ENCODE measurements at places on chromosomes 4 and X. TPM values are rescaled to one million over a fixed set of nuclear protein-coding genes. Genes with fewer than 3 reads are reported as not detected.
A peak's percentile ranks its signal among the peaks of the same experiment; 100 is the strongest.

DNA sequence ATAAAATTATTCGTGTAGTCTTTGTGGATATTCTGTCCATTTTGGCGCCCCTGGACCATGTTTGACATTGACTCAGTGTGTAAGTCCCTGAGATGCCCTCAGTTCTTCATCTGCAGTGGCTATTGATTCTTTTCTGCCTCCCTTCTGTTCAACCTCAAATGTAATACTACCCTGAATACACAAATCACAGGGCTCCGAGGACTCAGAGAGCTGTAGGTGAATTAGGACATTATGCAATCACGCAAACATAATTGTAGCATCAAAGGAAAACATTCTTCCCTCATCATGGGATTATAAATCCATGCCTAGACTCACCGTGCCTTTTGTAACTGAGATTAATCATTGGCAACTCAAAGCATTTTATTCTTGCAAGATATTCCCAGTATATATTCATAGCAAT lies 161.4 kb upstream of the PACRGL start:
- no peak for DNase-seq

DNA sequence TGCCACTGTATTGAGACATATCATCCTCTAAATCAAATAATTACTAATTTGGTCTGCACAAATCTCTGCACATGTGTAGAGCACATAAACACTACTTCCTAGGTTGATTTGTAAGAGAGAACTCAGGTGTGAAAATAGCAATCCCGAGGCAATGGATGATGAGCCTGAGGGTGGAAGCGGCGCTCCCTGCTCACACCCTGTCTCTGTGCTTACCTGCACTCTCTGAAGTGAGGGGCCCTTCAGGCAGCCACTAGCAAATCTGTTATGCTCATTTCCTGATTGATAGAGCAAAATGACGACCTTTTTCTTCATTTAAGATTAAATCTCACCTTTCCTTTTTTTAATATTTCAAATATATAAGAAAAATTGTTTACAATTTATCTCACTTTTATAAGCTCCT lies 1995.7 kb upstream of the AGA start:
- no peak for DNase-seq

- DNase-seq = no peak
These were observed 310.0 kb downstream of the PRR32 start for GRCh38 chrX:127129510-127129909.

DNA sequence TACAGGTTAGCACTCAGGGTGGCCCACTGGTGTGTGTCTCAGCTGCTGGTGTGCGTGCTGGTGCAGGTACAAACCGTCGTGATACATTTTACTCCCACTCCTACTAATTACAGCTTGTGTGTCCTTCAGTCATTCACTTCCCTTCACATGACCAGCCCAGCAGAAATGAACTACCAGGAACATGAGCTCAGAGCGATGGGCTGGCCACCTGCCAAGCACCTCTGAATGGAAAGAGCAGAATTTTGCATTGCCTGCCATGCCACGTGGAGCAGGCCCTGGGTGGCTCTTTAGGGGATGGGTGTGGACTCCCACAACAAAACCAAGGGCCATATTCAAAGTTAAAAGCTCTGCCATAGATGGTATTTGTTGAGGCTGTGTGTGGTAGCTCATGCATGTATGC lies 58.9 kb upstream of the PGM2 start:
- no peak for DNase-seq

GRCh38 chrX:44643723-44644122 lies 101.1 kb upstream of the FUNDC1 start:
- DNase-seq = no peak

GRCh38 chr4:119142833-119143232 lies 7.2 kb downstream of the MYOZ2 start:
- DNase-seq = no peak

DNA sequence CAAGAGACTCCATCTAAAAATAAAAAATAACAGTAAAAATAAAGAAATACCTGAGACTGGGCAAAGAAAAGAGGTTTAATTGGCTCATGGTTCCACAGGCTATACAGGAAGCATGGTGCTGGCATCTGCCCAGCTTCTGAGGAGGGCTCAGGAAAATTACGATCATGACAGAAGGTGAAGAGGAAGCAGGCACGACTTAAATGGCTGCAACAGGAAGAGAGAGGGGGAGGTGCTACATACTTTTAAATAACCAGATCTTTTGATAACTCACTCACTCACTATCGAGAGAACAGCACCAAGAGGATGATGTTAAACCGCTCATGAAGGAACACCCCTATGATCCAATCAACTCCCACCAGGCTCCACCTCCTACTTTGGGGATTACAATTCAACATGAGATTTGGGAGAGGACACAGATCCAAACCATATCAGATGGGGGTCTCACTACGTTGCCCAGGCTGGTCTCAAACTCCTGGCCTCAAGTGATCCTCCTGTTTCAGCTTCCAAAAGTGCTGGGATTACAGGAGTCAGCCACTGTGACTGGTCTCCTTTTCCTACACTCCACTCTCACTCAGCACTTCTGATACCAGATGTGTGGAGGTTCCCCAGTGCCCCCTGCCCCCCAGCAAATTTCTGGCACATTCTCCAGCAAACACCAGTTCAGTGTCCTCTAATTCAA lies 11.9 kb upstream of the ZNF157 start:
- peak; percentile 23 for DNase-seq

GRCh38 chr4:32042486-32043247 lies 1322.5 kb downstream of the PCDH7 start:
- no peak for DNase-seq

- no peak for DNase-seq
These were observed 254.2 kb downstream of the DHX15 start for GRCh38 chr4:24330172-24330571.

DNA sequence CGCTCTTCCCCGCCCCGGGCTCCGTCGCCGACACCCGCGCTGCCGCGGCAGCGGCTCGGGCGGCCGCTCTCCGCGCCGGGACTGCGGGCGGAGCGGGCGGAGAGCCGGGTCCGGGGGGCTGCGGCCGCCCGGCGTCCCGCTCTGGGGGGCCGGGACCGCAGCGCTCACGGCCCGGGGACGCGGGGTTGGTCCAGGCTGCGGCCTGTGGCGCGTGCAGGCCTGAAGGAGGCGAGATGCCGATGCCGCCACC lies 492 bp downstream of the GALNT7 start:
- DNase-seq = no peak

- DNase-seq = no peak
These were observed 23.1 kb upstream of the PHKA2 start for GRCh38 chrX:19007011-19007410.

- no peak for DNase-seq
These were observed 919.8 kb downstream of the CENPC start for GRCh38 chr4:66625480-66625879.

DNA sequence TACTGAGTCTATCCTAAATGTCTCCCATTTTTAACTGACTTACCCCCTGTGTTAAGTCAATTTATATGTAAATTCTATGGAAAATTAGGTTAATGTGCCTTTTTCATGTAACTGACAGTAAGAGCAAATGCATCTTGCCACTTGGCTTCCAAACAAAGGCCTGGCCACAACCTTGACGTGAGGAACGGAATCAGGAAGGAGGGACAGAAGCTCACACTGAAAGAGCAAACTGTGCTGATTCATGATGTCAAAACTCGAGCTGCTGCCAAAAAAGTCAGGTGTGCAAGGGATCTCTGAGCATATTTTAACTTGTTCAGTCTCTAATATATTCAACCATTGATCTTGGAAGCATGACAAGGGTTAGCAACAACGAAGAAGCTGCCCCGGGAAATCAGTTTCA lies 35.8 kb downstream of the GPM6A start:
- DNase-seq = no peak

FMR1NB gene
- total RNA-seq = not detected

GLA gene
- 27.2 TPM for total RNA-seq

CT55 gene
- not detected for total RNA-seq

C4orf36 gene
- not detected for total RNA-seq

Data from glomerular endothelial cell (primary cell).